ENCODE measurements at places on chromosomes 4 and X. TPM values are rescaled to one million over a fixed set of nuclear protein-coding genes. Genes with fewer than 3 reads are reported as not detected.

Gene FREM3
- 0.56 TPM for total RNA-seq

GRCh38 chrX:51395810-51396728, 63.4 kb downstream of the NUDT10 start:
- no peaks in the 10 kb centered on the region for H3K4me1 ChIP-seq
- H3K36me3 ChIP-seq = no peaks in the 10 kb centered on the region
- no peak overlapping the region for H3K27ac ChIP-seq
- H3K27me3 ChIP-seq = peaks cover 1% of the 10 kb centered on the region

GRCh38 chrX:114591121-114591520, 7.2 kb downstream of the HTR2C start:
- H3K4me1 ChIP-seq = no peaks in the 10 kb centered on the region
- H3K27ac ChIP-seq = no peak overlapping the region
- DNase-seq = no peak
- H3K4me3 ChIP-seq = no peak overlapping the region
- no peaks in the 10 kb centered on the region for H3K27me3 ChIP-seq
- H3K36me3 ChIP-seq = no peaks in the 10 kb centered on the region

DNA sequence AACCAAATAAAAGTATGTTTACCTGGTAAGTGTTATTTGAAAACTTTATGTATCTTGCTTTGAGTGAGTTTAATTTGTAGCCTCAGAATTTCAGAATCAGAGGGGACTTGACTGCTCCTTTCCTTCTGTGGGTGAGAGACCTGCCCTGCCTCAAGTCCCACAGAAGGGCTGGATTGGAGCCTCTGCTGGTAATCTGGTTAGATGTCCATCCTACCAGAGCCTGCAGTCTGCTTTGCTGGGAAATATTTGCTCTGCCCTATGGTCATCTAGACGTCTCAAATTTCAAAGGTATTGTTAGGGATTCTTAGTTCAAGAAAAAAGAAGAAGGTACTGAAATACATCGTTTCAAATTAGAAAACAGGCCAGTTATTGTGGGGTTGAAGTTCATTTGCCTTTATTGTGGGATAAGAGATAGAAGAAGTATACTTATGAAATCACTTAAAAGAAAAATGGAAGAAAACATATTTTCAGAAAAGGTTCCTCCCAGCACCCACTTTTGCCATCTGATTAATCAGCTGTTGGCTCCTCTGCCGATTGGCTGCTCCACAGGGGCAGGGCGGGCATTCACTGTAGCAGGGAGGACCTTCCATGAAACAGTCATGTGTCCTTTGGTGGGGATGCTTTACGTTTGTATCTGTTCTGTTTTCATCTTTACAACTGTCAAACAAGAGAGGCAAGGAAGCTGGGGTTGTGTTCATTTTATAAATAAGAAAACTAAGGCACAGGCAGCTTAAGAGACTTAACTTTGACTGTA, 73.3 kb upstream of the TLR2 start:
- H3K27ac ChIP-seq = no peak overlapping the region
- H3K4me3 ChIP-seq = no peak overlapping the region
- H3K4me1 ChIP-seq = no peaks in the 10 kb centered on the region
- DNase-seq = no peak
- peaks cover 33% of the 10 kb centered on the region for H3K36me3 ChIP-seq

DNA sequence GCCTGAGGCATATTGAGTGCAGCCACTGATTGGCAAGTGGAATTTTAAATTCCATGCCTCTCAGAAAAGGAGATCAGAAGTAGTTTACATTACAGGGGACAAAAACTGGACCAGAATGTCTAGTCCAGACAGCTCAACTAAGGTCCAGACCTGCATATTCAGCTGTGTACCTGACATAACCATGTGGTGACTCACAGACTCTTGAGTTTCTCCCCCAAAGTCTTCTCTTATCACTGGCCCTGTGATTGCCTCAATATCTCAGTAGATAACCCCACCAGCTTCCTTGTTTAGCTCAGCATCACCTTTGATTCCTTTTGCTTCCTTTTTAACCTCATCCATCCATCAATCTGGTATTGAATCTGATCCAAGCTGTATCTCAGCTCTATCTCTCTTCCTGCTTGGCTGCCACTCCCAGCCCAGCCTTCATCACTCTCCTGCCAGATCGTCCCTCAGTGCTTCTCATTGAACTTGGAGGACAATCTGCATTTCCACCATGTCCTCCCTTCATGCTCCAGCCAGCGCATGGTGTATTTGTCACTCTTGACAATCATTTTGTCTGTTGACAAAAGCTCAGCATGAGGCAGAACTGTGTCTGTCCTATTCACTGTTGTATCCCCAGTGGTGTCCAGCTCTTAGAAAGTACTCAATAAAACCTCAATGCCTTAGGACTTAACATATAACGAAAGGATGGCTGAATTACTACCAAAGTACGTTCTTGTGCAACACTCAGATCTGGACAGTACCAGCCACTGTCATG, 27.8 kb upstream of the SLC2A9 start:
- H3K4me1 ChIP-seq = peaks cover 23% of the 10 kb centered on the region
- peaks cover 12% of the 10 kb centered on the region for H3K27me3 ChIP-seq
- no peaks in the 10 kb centered on the region for H3K36me3 ChIP-seq
- DNase-seq = no peak

DNA sequence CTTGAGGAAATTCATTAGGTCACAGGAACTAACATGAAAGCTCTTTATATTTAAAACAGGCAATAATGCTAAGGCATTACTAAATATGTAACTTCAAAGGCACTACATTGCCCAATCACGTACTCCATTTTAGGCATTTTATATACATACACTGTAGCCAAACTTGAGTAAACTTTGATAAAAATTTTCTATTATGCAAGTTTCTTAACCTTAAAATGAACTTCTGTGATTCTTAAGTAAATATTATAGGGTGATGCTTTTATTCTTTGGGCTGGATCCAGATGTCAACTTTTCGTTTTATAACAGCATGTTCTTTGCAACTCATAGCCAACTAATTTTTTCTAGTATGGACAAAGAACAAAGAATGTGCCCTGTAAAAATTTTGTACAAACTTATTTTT, 28.3 kb upstream of the MAP9 start:
- no peak for DNase-seq
- no peaks in the 10 kb centered on the region for H3K27me3 ChIP-seq
- no peaks in the 10 kb centered on the region for H3K4me1 ChIP-seq
- no peak overlapping the region for H3K4me3 ChIP-seq

- no peak overlapping the region for H3K27ac ChIP-seq
- no peak overlapping the region for H3K4me3 ChIP-seq
- no peak for DNase-seq
- H3K27me3 ChIP-seq = no peaks in the 10 kb centered on the region
- peaks cover 41% of the 10 kb centered on the region for H3K4me1 ChIP-seq
Observed at GRCh38 chr4:85821688-85822455, 346.9 kb downstream of the ARHGAP24 start.

Gene PF4V1
- total RNA-seq = not detected

Gene CFP
- total RNA-seq = 27.5 TPM

GRCh38 chr4:86306816-86307215, 53.0 kb downstream of the MAPK10 start:
- H3K27me3 ChIP-seq = peaks cover 2% of the 10 kb centered on the region
- H3K4me1 ChIP-seq = no peaks in the 10 kb centered on the region
- no peak for DNase-seq
- no peak overlapping the region for H3K4me3 ChIP-seq
- peaks cover 4% of the 10 kb centered on the region for H3K36me3 ChIP-seq

DNA sequence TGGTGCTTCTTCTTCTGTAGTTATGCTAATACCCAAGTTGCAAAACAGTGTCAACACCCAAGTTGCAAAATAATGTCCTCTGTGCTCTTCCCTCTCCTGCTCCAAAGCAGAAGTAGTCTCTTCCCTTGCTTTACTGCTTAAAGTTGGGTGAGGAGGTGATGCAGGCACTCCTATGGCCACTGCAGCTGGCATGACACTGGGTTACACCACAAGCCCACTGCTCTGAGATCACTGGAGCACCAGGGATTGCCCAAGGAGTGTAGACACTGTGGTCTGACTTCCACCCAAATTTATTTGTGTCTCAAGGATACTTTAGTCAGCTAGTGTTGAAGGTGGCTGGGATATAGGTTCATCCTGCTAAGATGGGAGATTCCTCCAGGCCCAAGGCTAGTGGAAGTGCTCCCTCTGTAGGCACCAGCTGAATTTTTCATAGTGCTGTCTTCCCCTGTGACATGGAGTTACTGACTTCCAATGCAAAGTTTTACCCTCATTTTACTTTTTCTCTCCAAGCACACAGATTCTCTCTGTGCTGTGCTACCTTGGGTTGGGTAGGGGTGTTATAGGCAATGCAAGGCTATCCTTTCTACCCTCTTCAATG, 196.2 kb upstream of the TENT5D start:
- no peak overlapping the region for H3K27ac ChIP-seq
- H3K4me3 ChIP-seq = no peak overlapping the region
- H3K36me3 ChIP-seq = no peaks in the 10 kb centered on the region
- no peak for DNase-seq
- H3K4me1 ChIP-seq = no peaks in the 10 kb centered on the region

GRCh38 chr4:173539986-173540385, 10.0 kb upstream of the HAND2 start:
- peaks cover 16% of the 10 kb centered on the region for H3K27me3 ChIP-seq
- no peak overlapping the region for H3K4me3 ChIP-seq
- no peak for DNase-seq
- peaks cover 9% of the 10 kb centered on the region for H3K4me1 ChIP-seq
- H3K36me3 ChIP-seq = no peaks in the 10 kb centered on the region

Gene RAB40AL
- total RNA-seq = 0.62 TPM

- DNase-seq = no peak
- no peak overlapping the region for H3K27ac ChIP-seq
- no peaks in the 10 kb centered on the region for H3K27me3 ChIP-seq
- no peak overlapping the region for H3K4me3 ChIP-seq
Observed at GRCh38 chrX:39642071-39642470, 455.7 kb downstream of the BCOR start.

DNA sequence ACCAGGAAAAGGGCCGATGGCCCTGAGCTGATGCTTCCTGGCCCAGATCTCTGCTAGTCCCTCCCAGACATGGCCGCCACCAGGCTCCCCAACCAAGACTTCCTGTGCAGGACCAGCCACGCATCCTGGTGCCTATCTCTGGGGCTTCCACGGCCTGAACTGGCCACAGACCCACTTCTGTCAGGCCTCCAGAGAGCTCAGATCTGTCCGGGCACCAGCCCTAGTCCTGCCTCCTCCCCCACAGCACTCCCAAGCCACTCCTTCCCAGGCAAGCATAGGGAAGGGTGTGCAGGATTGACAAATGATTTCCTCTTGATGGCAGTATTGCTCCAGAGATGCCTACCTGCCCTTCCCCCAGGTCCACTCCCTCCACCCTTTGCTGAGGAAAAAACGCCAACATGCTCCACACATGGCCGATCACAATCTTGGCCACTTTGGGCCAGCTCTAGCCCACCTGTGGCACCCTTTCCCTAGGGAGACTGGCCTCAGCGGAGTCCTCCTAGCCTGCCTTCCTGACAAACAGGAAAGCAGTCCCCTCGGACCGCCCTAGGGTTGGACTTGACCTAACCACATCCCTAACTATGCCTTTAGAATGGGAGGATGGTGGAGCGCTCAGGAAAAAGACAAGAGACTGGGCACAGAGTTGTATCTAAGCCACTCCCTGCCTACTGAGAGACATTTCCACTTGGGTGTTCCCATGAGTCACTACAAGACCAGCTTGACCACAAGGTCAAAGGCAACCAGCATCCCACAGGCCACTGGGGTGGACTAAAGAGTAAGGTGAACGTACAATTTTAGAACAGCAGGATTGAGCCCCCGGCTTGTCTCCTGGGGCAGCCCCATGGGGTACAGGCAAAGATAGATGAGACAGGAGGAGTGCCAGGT, 277.5 kb upstream of the AGTR2 start:
- H3K4me3 ChIP-seq = no peak overlapping the region
- H3K27ac ChIP-seq = no peak overlapping the region
- H3K36me3 ChIP-seq = peaks cover 5% of the 10 kb centered on the region
- peaks cover 3% of the 10 kb centered on the region for H3K4me1 ChIP-seq

Gene IL2RG
- not detected for total RNA-seq

GRCh38 chr4:54946741-54947140, 178.7 kb downstream of the KDR start:
- peaks cover 4% of the 10 kb centered on the region for H3K27me3 ChIP-seq
- no peak overlapping the region for H3K27ac ChIP-seq
- no peak for DNase-seq
- H3K4me1 ChIP-seq = peaks cover 43% of the 10 kb centered on the region
- H3K36me3 ChIP-seq = peaks cover 5% of the 10 kb centered on the region
- H3K4me3 ChIP-seq = no peak overlapping the region

GRCh38 chrX:98480606-98481005, 1596.9 kb downstream of the RPA4 start:
- no peaks in the 10 kb centered on the region for H3K27me3 ChIP-seq

- H3K27ac ChIP-seq = no peak overlapping the region
- no peaks in the 10 kb centered on the region for H3K4me1 ChIP-seq
- DNase-seq = no peak
- H3K27me3 ChIP-seq = peaks cover 15% of the 10 kb centered on the region
- no peak overlapping the region for H3K4me3 ChIP-seq
Observed at GRCh38 chr4:821631-822030, 4.3 kb downstream of the CPLX1 start.

GRCh38 chrX:38847206-38847902, 46.1 kb downstream of the MID1IP1 start:
- DNase-seq = no peak
- no peaks in the 10 kb centered on the region for H3K4me1 ChIP-seq
- H3K27ac ChIP-seq = no peak overlapping the region
- no peak overlapping the region for H3K4me3 ChIP-seq

DNA sequence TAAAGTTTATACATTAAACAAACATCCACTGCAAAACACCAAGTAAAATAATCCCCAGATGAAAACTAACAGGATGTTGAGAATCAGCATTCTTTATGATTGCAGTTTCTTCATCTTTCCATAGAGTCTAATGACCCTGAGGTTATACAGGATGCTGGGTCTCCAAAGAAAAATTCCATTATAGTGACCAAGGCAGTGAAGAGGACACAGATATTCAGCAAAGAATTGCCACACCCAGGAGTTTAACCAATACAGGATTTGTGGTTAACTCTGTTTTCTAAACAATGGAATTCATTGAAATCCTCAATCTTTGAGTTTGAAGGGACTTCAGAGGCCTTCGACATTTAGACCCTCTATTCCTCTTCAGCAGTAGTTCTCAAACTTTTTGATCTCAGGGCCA, 76.2 kb upstream of the ESX1 start:
- DNase-seq = no peak
- no peak overlapping the region for H3K27ac ChIP-seq
- no peaks in the 10 kb centered on the region for H3K4me1 ChIP-seq
- no peak overlapping the region for H3K4me3 ChIP-seq
- no peaks in the 10 kb centered on the region for H3K27me3 ChIP-seq
- H3K36me3 ChIP-seq = no peaks in the 10 kb centered on the region

- no peak for DNase-seq
- H3K27me3 ChIP-seq = no peaks in the 10 kb centered on the region
- peaks cover 2% of the 10 kb centered on the region for H3K4me1 ChIP-seq
- no peak overlapping the region for H3K27ac ChIP-seq
- no peak overlapping the region for H3K4me3 ChIP-seq
Observed at GRCh38 chr4:120830204-120830603, 92.3 kb downstream of the PRDM5 start.

Gene DCK
- total RNA-seq = 17.5 TPM

DNA sequence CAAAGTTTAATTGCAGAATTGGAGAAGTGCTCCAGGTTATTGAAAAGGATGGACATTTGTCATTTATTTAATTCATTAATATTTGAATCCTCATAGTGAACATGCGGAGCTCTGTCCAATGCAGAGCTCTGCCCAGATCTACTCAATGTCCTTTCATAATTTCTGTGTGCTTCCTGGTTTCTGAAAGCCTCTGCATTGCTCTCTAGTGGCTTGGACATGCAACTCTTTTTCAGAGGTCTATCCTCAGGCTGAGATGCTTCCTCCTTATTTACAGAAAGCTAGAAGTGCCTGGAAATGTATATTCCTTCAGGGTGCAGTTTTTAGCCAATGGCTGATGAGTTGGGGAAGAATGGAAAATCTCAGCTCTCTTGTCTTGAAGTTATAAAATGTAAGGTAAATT, 786.1 kb upstream of the AADAT start:
- DNase-seq = no peak
- H3K27ac ChIP-seq = no peak overlapping the region
- no peak overlapping the region for H3K4me3 ChIP-seq

All from endothelial cell (in vitro differentiated cells).